ENCODE measurements at places on chromosomes 1 and 21. TPM values are rescaled to one million over a fixed set of nuclear protein-coding genes. Genes with fewer than 3 reads are reported as not detected.

Gene CFAP107
- total RNA-seq: not detected

Gene PDE9A
- 0.90 TPM for total RNA-seq

Gene KRTAP19-1
- not detected for total RNA-seq

Gene SLC19A2
- 5.2 TPM for total RNA-seq

Gene ECE1
- total RNA-seq: 60.0 TPM

Gene CYP4A11
- total RNA-seq: not detected

Gene CCDC30
- 0.18 TPM for total RNA-seq

Gene SVBP
- 12.2 TPM for total RNA-seq

Gene OR6K3
- not detected for total RNA-seq

Gene TSSK3
- total RNA-seq: not detected

Gene CLDN17
- not detected for total RNA-seq

Gene EIF4G3
- total RNA-seq: 29.2 TPM

GRCh38 chr1:228345201-228345930 lies 61.3 kb downstream of the TRIM11 start:
- no peak for DNase-seq

- no peak for DNase-seq
These were observed 375.2 kb downstream of the PLPP3 start for GRCh38 chr1:56204206-56204605.

DNA sequence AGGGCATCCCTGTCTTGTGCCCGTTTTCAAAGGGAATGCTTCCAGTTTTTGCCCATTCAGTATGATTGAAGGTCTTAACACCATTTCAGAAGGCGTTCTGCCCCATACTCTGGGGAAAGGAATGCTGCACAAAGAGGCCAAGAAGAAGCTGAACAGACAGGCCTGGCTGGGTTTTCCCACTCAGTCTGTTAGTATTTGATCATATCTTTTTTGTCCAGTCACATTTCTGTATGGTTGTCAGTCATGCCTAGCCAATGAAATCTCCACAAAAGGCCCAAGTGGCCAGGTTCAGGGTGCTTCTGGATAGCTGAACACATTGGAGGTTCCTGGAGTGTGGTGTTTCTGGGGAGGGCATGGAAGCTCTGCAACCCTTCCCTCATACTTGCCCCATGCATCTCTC lies 72.1 kb downstream of the NEK7 start:
- DNase-seq: no peak

GRCh38 chr1:155064111-155064831 lies 731 bp downstream of the EFNA4 start:
- peak; percentile 29 for DNase-seq

- DNase-seq: peak; percentile 76
These were observed 41.4 kb downstream of the YARS1 start for GRCh38 chr1:32775640-32776337.

GRCh38 chr1:33402206-33402605 lies 28.7 kb downstream of the PHC2 start:
- no peak for DNase-seq

DNA sequence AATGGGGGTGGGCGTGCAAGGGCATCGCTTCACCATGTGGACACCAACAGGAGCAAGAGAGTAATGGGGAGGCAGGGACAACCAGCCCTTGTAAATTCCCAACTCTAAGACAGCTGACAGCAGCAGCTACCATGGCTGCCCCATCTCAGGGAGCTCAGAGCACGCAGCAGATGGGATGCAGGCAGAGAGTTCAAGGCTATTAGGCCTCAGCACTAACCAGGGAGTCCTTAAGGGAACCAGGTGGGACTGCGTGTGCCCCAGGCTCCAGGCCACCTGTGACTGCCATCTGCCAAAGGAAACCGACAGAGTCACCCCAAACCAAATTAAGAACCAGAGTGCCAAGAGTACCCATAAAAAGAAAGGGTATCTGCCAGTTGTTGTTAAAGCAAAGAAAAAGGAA lies 33.7 kb upstream of the PRDM2 start:
- DNase-seq: no peak

GRCh38 chr1:240612811-240613210 lies 856 bp upstream of the GREM2 start:
- no peak for DNase-seq

GRCh38 chr1:70256664-70257063 lies 35.5 kb downstream of the SRSF11 start:
- DNase-seq: no peak

DNA sequence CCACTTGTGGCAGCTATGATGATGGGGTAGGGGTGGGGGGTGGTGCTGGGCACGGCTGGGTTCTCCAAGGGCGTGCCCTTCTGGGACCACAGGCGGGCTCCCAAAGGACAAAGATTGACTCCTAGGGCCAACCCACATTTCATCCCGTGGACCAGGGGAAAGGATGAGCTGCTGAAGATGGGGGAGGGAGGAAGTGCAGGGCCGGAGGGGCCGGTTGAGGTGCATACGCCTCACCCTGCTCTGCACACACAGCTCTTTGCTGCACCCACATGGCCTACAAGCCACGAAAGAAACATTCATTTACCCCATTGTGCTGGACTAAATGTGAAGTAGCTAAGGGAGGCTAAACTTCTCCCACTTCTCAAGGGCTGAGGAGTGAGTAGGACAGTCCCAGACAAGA lies 34.2 kb upstream of the GNPAT start:
- no peak for DNase-seq

DNA sequence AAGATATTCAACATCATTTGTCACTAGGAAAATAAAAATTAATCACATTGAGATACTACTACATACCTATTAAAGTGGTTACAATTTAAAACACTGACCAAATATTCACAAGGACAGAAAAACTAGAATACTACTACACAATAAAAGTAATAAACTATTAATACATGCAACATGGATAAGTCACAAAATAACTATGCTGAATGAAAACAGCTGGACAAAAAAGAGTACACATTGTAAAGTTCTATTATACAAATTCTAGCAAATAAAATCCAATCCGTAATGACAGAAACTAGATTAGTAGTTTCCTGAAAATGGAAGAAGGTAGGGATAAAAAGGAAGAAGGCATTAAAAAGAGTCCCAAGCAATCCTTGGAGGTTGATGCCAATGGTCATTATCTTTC lies 348.7 kb upstream of the PTBP2 start:
- DNase-seq: no peak

GRCh38 chr21:45761704-45762103 lies 118.2 kb downstream of the PCBP3 start:
- no peak for DNase-seq

GRCh38 chr1:90074970-90075391 lies 80.1 kb downstream of the ZNF326 start:
- no peak for DNase-seq

DNA sequence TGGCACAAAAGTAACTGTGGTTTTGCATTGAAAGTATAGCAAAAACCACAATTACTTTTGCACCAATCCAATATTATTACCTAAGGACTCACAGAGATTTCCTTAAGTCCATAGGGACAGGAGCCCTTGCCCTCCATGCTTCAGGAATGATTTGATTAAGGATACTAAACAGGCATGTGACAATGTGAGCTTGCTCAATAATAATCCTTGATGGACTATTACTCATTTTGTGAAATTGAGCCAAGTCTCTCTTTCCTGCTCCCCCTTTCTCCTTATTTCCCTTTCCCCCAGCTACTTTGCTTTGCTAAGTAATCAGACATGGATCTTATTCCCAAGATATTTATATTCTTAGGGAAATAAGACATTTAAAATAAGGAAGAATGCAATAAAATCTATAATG lies 21.6 kb upstream of the RGL1 start:
- DNase-seq: peak; percentile 36

- no peak for DNase-seq
These were observed 48.6 kb downstream of the MIGA1 start for GRCh38 chr1:77828098-77828497.

DNA sequence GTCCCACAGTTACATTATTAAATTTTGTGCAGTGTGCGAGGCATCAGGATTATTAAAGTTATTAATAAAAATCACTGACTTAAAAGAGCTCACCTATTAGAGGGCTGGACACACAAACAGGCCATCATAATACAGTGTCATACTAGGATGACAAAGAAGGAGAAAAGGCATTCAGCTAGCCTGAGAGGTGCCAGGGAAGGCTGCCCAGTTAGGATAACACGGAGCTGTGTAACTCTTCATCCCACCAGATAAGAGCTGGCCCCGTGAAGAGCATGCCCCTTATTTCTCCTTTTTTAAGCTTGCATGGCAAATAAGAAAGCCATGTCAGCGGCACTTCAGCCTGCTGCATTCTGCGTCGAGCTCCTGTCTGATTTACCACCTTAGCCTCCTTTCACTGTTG lies 109.5 kb downstream of the KCNK1 start:
- no peak for DNase-seq

DNA sequence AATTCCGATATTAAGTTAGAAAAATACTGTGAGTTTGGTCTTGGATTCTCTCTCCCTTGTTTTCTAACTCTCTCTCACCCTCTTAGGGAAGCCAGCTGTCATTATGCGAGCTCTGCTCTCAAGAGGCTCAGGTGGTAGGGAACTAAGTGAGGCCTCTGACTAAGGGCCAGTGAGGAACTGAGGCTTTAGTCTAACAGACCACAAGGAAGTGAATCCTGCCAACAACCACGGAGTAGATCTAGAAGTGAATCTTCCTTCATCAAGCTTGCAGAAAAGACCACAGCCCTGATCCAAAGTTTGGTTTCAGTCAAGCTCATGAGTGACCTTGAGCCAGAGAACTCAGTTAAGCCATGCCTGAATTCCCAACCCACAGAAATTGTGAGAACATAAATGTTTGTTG lies 180.1 kb upstream of the PRMT6 start:
- no peak for DNase-seq

DNA sequence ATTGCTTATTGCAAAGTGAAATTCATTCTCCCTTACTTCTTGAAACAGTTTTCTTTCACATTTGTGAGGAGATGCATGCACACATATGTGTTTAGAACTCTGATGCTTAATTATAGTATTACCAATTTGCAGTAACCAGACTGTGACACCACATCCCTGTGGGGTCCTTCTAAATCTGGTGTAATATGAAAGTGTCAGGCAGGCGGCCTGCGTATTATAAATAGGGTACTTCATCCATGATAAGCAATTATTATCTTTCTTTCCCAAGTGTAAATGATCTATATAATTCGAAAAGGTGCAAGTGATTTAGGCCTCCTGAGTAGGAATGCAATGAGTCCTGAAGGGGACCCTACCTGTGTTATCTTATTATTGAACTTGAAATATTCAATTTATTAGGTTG lies 876 bp downstream of the EFCAB7 start:
- no peak for DNase-seq

- peak; percentile 19 for DNase-seq
These were observed 146.4 kb downstream of the KIF26B start for GRCh38 chr1:245301162-245301580.

DNA sequence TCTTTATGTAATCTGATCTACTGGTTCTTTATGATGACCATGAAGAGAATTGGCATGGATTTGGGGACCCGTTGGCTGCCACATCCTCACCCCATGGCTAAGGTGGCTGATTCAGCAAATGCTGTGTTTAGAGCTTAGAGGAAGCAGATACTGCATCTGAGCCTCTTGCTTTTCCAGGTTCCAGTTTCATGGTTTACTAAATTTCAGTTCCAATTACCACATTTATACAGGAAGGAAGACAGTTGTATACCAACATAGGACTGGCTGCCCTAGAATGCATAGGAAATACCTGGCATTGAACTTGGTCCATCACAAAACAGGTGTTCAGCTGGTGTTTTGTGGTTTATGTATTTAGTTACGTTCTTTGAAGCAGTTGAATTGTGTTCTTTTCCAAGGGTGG lies 107.1 kb downstream of the ST3GAL3 start:
- DNase-seq: no peak

GRCh38 chr1:36768486-36769178 lies 265.7 kb downstream of the GRIK3 start:
- no peak for DNase-seq

- DNase-seq: no peak
These were observed 236.2 kb downstream of the SETD4 start for GRCh38 chr21:35824136-35824535.

Measured in IMR-90 (cell line).